Esophagus squamous epithelium (tissue), 5 donors: ENCODE measurements at places on chromosomes 5 and 9.

GRCh38 chr5:120152472-120152871, 311.6 kb upstream of the PRR16 start:
- DNase-seq = no peak

- no peak for DNase-seq
These were observed 45.1 kb upstream of the DAB2 start for GRCh38 chr5:39469777-39470415.

GRCh38 chr9:80504601-80505230, 933.0 kb downstream of the TLE4 start:
- no peak for DNase-seq

DNA sequence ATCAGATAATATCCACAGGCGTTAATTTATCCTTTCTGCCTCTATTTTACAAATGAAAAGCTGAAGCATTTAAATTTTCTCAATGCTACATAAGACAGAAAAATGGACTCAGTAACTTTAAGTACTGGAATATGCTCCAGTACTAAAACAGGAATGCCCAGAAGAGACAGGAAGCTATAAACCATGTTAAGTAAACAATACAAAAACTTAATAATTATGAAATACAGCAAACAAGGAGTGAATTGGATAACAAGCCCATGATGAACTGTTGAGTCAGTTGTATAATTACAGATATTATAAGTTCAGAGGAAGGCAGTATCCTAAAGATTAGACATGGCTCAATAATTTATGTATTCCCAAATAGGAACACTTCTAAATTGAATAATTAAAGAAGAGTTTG, 148.5 kb downstream of the CHSY3 start:
- DNase-seq = no peak

DNA sequence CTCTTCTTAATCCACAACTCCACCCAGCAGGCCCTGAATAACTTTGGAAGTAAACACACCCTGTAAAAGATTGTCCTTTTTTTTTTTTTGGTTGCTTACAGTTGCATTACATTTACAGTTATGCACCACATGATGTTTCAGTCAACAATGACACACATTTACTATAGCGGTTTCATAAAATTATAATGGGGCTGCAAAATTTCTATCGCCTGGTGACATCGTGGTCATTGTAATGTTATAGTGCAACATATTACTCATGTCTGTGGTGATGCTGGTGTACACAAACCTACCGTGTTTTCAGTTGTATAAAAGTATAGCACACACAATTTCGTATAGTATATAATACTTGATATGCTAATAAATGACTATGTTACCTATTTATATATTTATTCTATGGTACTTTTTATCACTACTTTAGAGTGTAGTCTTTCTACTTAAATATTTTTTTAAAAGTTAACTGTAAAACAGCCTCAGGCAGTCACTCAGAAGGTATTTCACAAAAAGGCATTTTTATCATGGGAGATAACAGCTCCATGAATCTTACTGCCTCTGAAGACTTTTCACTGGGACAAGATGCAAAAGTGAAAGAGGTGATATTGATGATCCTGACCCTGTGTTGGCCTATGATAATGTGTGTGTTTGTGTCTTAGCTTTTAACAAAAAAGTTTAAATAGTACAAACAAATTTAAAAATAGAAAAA, 695.4 kb upstream of the CDH18 start:
- DNase-seq = no peak

- no peak for DNase-seq
These were observed 164.2 kb downstream of the GRIA1 start for GRCh38 chr5:153654504-153655200.

- DNase-seq = no peak
These were observed 281.9 kb upstream of the NMUR2 start for GRCh38 chr5:152686931-152687330.

DNA sequence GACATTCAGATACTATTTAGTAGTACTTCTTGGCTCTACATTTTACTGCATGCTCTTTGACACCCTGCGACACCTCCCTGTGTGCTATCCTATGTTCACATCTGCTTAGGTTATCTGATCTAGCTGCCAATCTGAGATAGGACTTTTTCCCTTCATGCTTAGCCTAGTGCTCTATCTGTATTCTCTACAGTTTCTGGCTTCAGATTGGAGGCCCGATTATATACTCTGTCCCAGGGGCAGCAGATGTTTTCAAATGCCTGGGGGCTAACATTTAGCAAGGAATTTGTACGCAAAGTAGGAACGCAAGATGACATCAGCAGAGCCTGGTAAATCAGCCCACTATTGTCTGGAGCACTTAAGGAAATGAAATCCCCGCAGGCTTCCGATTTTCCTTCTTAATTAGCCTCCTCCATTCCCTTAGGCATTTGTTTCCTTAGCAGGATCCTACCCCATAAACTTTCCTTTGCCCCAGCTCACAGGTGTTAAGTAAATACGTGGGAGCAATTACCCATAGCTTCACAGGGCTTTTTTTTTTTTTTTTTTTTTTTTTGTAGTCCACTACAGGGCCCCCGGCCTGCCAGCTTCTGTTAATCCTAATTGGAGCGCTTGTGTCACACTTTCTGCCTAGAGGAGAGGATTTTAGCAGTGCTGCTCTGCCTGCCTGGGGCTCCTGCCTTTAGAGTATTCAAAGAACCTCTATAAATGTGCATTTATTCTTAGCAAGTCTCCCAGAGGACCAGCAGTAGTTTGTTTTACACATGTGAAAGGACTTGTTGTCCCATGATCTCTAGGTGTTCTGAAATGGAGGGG, 61.1 kb upstream of the LPAR1 start:
- DNase-seq = no peak

GRCh38 chr5:173925449-173926071, 37.4 kb downstream of the CPEB4 start:
- no peak for DNase-seq

- DNase-seq = no peak
These were observed 16.9 kb downstream of the UBTD2 start for GRCh38 chr5:172266676-172267092.

DNA sequence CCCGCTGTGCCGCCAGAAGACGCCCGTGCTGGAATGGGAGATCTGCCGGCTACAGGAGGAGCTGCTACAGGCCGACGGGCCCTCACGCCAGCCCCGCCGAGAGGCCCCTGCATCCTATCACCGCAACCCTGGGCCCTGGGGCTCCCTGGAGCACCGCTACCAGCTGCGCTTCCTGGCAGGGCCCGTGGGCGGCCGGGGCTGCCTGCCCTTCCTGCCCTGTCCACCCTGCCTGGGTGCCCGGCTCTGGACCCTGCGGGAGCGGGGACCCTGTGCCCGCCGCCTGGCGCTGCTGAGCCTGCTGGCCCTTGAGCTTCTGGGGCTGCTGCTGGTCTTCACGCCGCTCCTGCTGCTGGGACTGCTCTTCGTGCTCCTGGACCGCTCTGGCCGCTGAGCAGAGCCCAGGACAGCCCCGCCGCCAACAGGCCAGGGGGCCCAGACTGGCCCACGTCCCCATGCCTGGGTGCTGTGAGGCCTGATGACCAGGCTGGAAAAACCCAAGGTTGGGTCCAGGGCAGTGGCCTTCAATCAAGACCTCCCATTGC, 3.8 kb downstream of the RNF208 start:
- no peak for DNase-seq

DNA sequence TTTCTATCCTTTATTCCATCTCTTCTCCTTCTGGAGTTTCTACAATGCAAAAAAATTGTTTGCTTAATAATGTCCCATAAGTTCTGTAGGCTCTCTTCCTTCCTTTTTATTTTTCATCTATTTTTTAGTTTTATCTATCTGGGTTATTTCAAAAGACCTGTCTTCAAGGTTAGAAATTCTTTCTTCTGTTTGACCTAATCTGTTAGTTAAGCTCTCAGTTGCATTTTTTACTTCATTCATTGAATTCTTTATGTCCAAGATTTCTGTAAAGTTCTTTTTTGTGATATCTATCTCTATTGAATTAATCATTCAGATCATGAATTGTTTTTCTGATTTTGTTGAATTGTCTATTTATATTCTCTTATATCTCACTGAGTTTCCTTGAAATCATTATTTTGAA, 145.9 kb upstream of the TLE4 start:
- no peak for DNase-seq

GRCh38 chr5:89129941-89130340, 247.0 kb upstream of the MEF2C start:
- no peak for DNase-seq

DNA sequence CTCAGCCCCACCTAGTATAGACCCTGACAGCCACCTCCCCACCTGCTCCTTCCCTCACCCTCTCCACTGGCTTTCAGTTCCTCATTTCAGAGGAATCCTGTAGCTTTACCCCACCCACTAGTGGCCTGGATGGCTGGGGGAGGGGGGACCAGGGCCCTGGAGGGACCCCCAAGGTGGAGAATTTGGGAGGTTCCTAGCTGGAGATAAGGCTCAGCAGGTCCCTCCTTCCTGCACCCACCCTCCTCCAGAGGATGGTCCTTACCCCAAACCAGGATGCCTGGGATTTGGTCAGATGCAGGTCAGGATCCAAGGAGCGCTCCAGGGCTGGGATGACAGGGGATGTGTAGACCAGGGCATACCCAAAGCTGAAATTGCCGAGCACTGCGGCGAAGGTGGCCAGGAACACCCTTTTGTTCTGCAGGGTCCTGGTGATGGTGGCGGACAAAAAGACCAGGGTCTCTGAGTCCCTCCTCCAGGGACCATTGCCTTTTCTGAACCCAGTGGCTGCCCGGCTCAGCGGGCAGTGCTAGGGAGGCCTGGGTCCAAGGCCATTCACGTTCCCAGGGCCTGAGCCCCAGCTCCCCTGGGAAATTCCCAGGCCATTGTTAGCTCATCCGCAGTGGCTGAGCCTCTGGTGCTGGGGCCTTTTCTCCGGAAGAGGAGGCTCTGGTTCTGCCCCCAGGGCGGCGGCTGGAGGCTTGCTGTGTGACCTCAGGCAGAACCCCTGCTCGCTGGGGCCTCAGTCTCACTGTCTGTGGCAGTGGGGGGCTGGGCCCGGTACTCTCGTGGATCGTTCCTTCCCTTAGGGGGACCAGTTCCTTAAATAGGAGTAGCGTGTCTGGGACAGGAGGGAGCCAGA, 678 bp downstream of the SLC2A6 start:
- DNase-seq = no peak

- DNase-seq = no peak
These were observed 670 bp downstream of the UGT3A1 start for GRCh38 chr5:35990520-35990919.
